ENCODE measurements at places on chromosomes 7 and 10.
A peak's percentile ranks its signal among the peaks of the same experiment; 100 is the strongest.

DNA sequence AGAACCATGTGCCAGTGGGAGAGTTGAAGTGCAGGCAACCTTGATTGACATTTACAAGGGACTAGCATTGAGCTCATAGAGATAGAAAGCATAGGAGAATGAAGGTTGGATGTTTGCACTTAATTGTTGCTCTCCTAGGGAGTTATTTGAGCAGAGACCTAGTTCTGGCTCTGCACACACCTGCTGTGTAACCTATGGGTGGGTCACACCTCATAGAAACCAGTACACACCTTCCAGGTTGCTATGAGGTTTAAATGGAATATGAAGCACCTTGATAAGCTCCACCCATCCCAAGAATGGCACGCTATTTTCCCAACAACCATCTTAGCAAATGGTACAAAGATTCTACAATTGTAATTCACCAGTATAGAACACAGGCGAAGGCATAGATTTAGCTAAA lies 86.2 kb upstream of the AOAH start:
- no peak for DNase-seq

- DNase-seq, result no peak
These were observed 19.7 kb upstream of the PWWP2B start for GRCh38 chr10:132377326-132377725.

DNA sequence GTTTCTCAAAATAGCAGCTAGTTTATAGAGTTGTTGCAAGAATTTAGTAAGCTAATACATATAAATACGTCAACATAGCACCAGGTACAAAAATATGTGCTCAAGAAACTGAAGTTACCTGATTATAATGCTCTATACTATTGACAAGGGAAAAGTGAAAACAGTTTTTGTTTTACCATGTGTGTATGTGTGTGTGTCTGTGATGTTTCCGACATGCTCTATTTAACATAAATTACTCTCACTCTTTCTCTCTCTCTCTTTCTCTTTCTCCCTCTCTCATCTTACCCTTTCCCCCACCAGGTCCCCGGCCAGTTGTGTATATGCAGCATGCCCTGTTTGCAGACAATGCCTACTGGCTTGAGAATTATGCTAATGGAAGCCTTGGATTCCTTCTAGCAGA lies 4.3 kb downstream of the LIPN start:
- DNase-seq, result no peak

- peak; percentile 3 for DNase-seq
These were observed 140.7 kb downstream of the SND1 start for GRCh38 chr7:127792528-127793342.

GRCh38 chr10:18134921-18135320 lies 5.3 kb upstream of the CACNB2 start:
- DNase-seq, result no peak

DNA sequence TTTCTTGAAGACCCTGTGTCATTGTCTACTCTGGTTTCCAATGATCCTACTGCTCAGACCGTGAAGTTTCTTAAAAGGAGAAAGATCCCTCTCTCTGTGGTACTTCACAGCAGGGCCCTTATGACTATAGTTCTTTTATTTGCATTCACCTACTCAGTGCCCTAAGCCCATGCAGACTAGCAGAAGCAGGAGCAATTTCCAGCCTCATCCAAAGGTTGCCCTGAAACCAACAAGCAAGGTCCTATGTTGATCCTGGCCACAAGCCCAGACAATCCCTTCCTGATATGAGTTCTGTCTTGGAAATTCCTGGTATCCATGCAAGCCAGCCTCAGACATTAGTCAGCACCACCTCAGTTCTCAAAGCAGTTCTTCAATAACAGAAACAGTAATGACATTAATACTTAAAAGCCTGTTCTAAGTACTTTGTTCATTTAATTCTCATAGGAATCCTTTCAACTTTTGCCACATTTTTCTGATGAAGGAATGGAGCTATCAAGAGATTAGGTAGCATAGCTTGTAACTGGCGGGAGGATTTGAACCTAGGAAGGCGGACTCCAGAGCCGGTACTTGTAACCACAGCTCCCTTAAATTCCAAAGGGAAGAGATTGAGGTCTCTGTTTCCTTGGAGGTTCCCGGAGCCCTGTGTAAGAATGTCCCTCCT lies 58.1 kb upstream of the ST8SIA6 start:
- DNase-seq, result no peak

- DNase-seq, result no peak
These were observed 176.1 kb downstream of the CHN2 start for GRCh38 chr7:29370531-29371314.

GRCh38 chr10:130804778-130805634 lies 506.5 kb downstream of the TCERG1L start:
- DNase-seq, result no peak

GRCh38 chr10:118835682-118836326 lies 81.0 kb upstream of the CACUL1 start:
- no peak for DNase-seq

- no peak for DNase-seq
These were observed 517.5 kb upstream of the GALNT17 start for GRCh38 chr7:70614237-70615045.

DNA sequence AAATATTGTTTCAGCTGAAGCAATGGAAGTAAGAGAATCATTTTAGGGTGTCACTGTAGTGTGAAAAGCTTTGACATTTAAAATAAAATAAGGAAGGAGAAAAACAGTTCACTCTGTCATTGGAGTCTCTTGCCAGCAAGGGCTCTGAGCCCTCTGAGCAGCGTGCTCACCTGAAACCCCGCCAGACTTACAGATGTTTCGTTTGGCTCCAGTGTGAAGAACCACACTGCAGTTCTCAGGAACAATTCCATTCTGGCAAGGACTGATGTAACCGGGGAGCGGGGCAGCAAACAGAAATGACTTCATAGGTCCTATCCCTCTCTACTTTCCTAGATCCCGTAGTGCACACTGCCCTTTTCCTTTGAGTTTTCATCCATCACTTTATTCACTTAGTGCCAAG lies 164.3 kb downstream of the CELF2 start:
- DNase-seq, result no peak

GRCh38 chr10:123962756-123963530 lies 71.3 kb upstream of the CPXM2 start:
- DNase-seq, result no peak

DNA sequence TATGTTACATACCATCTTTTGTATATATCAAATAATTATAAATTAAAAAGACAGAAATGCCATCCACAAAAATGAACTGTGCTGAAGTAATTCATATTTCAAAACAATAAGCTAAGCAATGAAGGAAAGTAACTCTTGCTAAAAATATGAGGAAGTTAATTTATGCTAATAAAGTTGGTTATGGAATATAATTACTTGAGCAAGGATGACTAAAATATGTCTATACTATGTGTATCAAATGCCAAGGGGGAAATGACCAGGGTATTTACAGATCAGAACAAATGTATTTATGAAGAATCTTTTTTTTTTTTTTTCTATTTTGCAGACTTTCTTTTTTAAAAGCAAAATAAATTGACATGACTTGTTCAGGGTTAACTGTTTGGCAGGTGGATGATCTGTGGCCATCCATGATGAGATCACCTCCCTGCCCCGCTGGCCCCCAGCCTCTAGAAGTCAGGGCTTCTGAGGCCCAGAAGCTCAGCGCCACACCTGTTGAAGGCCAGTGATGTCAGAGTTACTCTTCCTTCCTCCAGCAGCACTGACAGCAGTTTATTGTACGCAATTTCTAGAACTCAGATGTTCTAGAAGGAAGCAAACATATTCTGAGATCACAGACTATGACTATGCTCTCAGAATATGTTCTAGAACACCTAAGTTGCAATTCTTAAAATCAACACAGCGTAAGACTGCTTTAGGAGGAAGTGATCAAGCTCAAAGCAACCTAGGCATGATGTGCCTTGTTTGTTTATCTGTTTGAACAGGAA lies 196.1 kb upstream of the KLF14 start:
- no peak for DNase-seq

GRCh38 chr7:3063016-3063753 lies 19.5 kb upstream of the CARD11 start:
- DNase-seq, result peak; percentile 45

DNA sequence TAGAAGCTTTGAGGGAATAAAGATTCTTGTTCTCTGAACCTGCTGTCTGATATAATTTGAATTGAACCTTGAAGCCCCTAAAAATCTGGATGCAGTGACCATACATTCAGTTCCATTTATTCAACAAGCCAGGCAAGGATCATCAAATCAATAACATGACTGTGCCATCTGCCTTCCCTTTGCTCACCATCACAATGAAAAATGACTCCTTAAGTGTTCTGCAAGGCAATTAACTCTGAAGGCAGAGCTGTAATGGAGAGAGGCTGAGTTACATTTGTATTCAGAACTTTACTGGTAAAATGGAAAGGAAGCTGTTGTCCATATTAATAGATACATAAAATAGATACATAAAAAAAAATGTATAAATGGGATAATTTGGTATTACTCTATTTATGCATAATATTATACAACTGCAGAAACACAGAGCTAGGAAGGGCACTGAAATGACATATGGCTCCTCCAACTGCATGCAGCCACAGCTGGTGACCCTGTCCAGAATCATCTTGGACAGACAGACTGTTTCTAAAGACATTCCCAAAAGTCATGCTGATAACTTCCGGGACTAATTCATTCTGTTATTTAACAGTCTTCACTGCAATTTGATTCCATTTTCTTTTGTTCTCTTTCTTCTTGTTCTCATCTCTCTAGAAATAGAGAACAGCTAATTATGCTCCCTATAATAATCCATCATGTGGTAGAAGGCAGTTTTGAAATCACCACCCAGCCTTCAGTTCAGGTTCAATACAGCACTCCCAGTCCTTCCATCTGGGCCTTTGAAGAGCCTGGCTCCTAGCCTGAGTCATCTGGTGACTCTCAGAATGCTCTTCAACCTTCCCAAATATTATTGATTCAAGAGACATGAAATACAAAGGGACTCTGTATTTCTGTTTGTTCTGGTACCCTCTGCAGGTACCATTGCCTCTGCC lies 412.6 kb downstream of the GFRA1 start:
- no peak for DNase-seq

- no peak for DNase-seq
These were observed 9.8 kb downstream of the PODXL start for GRCh38 chr7:131546583-131547141.

DNA sequence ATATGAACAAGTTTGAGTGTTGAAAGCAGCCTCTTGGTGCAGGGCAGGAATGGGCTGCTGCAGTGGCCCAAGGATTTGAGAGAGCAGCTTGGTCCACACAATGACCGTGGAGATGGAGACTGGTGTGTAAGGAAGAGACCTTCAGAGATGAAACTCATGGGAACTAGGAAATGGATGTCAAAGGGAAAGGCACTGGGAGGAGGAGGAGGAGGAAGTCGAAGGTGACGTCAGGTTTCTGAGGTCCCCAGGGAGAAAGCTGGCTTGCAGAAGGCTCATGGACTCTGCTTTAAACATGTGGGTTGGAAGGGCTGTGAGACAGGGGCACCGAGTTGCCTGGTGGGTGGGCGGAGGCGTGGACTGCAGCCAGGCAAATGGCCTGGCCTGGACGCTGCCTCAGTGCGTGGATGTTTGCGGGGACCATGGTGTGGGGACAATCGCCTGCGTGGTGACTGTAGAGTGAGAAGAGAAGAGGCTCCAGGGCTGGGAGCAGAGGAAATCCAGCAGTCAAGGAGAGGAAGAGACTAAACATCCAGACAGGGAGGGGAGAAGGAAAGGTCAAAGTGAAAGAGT lies 14.6 kb downstream of the C10orf71 start:
- DNase-seq, result no peak

DNA sequence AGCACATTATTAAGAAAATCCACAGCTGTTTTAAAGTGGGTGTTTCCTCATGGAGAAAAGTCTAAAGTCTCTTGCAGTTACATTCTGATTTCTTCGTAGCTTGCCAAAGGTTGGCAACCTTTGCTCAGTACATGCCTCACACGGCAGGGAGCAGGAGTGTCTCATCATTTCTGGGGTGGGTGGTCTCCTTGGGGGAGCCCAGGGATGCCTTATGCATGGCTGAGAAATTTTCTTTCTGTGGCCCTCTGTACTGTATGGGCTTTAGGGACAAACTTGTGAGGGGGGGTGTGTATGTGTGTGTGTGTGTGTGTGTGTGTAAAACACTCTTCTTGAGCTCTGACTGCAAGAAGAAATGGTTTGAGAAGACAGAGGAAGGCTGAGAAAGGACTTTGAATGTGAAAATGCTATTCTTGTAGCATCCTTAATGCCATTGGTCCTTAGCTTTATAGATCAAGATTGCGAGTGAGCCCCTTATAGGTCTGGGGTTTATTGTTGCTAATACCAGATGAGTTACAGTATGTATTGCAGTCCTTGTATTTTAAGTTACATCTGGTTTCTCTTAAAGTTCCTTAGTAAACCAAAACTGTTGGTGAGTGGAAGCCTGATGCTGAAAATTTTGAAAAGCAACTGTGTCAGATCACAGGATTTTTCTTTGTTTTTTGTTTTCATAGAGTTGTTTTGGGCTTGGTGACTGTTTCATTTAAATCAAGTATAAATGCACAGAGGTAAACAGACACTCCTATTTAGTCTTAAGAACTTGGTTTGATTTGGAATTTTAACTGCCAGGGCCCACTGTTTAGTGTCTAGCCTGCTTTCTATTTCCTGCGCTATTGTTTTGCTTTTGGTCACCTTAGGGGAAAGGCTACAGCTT lies 242.0 kb downstream of the BICC1 start:
- DNase-seq, result no peak

GRCh38 chr7:15557186-15557585 lies 4.6 kb downstream of the AGMO start:
- no peak for DNase-seq

GRCh38 chr7:155896531-155897263 lies 84.4 kb upstream of the SHH start:
- no peak for DNase-seq
